Upper lobe of left lung (tissue), 6 donors: ENCODE measurements at places on chromosomes 3 and 15. TPM values are rescaled to one million over a fixed set of nuclear protein-coding genes. Genes with fewer than 3 reads are reported as not detected.

DNA sequence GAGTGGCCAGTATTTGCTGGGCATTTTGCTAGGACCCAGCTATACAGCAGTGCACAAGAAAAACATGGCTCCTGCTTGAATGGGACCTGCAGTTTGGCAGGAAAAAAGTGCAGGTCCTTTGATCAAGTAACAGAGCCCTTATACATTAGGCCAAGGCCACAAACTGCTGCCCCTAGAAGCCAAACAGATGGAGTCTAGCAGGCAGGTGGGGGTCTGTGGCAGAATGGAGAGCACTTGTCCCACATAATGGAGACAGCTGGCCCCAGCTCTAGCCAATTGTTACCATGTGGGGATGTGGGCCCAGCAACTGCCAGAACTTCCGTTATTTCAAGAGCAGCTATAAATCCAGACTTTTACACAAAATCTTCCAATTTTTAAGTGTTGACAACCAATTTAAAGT lies 79.3 kb downstream of the SHQ1 start:
- DNase-seq, result no peak

GRCh38 chr15:66740802-66741201 lies 38.8 kb downstream of the SMAD6 start:
- DNase-seq, result no peak

- no peak for DNase-seq
Measured at GRCh38 chr3:34837848-34838741, 801.2 kb upstream of the ARPP21 start.

DNA sequence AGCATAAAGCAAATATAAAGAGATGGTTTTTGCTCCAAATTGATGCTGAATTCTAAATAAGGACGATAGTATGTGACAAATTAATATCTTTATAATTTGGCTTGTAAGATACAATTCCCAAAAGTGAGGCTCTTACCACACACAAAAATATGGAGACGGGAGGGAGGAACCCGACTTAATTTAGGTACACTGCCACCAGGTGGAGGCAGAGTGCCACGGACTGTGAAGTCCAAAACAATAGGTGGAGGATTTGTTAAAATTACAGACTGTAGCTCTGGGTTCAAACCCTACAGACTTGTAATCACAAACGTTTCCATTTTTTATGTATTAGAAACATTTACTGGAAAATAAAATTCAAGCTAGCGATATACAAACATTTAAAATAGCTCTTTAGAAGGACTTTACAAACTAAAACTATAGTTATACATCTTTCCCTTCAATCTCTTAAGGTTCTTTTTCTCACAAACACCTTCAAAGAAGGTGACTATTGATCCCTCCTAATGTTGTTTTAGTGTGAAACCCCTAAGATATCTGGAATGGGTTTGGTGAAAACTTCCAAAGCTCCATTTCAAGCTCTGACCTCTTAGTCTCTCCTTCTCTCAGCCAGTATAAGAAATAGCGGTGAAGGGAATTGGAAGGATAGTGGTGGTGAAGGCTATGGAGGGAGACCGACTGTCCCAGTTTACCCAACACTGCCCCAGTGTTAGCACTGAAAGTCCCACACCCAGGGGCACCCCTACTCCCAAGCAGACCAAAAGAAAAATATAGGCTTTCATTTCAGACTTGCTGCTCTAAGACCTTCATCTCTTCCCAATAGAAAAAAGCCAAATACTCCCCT lies 89.7 kb downstream of the AQP9 start:
- DNase-seq, result peak; percentile 78

Gene SLC2A2
- total RNA-seq, result not detected
